Posterior vena cava (tissue), 2 donors: ENCODE measurements at places on chromosomes 6 and 20.

- no peak for DNase-seq
Measured at GRCh38 chr6:17589406-17590096, 10.6 kb upstream of the FAM8A1 start.

DNA sequence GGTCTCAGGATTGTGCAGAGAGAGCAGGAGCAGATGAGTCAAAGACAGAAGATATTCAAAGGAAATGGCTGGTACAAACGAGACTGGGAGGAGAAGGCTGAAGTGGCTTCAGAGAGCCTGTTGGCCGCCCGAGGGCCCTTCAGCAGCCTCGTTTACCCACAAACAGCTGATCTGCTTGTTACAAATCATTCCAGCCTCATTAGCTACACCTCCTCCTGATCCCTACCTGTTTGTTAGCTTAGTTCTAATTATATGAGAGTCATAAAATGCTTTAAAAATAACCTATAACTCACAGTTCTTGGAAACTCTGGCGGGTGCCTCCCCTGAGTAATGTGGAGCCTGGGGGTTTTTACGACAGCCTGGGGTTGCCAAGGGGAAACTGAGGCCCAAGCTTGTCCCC, 12.6 kb downstream of the GLP1R start:
- no peak for DNase-seq

DNA sequence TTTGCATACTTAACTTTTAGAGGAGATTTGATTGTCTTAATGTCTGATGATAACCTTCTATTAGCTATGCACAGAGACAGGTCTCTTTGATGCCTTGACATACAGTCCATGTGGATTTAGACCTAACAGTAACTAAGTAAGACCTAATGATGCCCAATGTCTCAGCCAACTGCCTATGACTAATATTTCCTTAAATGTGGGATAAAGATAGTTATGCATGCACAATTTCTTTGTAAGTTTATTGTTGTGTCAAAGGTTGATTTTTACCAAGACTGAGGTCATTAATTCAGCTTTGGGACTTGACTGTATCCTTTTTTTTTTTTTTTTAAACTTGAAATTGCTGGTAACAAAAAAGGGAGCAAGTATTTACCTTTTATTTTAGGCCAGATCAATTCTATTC, 450.0 kb downstream of the HAO1 start:
- no peak for DNase-seq

- DNase-seq, result no peak
Measured at GRCh38 chr6:145668844-145669243, 66.5 kb downstream of the EPM2A start.

GRCh38 chr20:44684047-44684967, 30.9 kb upstream of the CCN5 start:
- no peak for DNase-seq

DNA sequence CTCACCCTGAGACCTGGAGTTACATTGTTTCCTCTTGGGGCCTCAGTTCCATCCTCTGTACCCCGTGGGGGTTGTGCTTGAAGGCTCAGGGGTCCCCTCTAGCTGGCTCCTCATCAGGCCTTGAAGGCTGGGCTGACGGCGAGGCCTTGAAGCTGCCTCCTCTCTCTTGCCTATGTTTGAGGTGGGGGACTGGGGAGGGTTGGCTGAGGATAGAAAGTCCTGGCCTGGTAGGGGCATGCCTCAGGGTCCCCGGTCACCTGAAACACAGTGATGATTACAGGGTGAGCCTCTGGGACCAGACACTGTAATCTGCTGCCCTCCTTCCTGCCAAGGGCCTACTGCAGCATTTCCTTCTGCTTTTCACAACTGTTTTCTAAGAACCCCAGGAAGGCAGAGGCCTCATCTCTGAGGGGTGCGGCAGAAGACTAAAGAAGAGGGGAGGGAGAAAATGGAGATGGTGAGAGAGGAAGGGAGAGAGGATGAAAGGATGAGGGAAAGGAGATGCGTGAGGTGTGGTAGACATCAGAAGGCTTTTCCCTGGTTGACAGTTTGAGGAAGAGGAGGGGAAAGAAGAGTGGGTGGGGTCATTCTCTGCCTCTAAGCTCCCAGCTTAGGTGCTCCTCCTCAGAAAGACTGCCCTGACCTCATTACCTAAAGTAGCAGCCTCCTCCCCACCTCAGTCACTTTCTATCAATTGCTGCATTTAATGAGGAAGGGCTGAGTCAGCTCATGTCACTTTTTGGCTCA, 29.7 kb downstream of the VEGFA start:
- DNase-seq, result no peak
